Activated T-helper 2 cell treated with anti-CD3 and anti-CD28 coated beads, Interferon-gamma antibody, Interleukin-2, Interleukin-4, amounts not matched to agents 10 μg/mL and 5 μg/mL and 100 μg/mL, durations not matched to agents 14 hours and 24 hours and 36 hours (primary cell): ENCODE measurements at places on chromosomes 11 and 22. TPM values are rescaled to one million over a fixed set of nuclear protein-coding genes. Genes with fewer than 3 reads are reported as not detected.

DNA sequence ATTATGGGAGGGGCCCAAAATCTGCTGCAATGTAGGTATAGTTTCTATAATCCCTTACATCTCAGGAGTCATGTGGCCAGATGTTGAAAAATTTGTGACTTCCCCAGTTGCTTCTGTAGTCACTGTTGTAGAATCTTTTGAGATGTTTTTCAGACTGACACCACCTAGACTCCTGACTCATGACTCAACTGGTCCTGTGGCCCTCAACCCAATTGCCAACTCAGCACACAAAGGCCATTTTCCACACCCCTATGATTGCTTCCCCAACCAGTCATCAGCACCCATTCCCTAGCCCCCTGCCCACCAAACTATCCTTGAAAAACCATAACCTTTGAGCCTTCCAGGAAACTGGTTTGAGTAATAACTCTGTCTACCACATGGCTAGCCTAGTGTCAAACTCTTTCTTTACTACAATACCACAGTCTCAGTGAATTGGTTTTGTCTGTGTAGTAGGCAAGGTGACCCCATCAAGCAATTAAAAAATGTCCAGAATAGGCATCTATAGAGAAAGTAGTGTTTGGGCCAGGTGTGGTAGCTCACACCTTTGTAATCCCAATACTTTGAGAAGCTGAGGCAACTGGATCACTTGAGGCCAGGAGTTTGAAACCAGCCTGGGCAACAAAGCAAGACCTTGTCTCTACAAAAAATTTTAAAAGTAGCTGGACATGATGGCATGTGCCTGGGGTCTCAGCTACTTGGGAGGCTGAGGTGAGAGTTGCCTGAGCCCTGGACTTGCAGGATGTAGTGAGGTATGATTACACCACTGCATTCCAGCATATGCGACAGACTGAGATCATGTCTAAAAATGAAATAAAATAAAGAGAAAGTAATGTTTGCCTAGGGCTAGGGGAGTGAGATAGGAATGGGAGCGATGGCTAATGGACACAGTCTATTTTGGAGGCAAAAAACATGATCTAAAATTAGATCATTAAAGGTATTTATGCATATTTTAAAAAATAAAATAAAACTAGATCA is 24.1 kb upstream of the FEZ1 start:
- DNase-seq = no peak

DNA sequence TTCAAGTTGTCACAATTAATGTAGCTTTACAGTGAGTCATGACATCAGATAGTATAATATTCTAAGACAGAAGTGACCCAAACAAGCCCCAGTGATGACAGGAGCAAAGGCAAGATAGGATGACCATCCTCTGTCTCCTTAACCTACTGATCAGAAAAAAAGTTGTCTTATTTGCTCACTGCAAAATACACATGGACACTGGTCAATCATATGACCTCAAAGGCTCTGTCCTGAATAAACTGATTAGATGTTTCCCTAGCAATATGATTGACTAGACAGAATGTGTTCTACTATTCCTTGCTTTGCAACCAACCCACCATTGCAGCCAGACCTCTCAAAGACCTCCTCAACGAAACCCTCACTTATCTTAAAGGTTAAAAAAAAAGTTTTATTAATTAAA is 117.4 kb downstream of the SYN3 start:
- no peak for DNase-seq

- no peak for DNase-seq
Measured at GRCh38 chr11:130992788-130993187, 76.5 kb upstream of the SNX19 start.

GRCh38 chr22:31635638-31636306 is 26.2 kb downstream of the PISD start:
- no peak for DNase-seq

DNA sequence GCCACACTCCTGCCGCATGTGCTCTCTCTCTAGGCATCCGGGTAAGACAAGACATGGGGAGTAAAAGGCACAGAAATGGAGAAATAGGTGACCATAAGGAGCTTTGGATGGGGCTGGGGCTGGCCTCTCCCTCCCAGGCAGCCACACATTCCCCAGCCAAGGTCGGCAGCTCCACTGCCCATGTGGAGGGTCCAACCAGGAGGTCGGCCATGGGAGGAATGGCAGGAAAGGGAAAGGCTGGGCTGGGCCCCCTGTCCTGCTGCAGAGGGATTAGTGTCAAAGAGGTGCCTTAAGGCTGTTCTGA is 460 bp upstream of the MUC5AC start:
- no peak for DNase-seq

- no peak for DNase-seq
Measured at GRCh38 chr11:69859275-69859934, 40.2 kb upstream of the FGF3 start.

GRCh38 chr11:75656044-75656727 is 12.7 kb downstream of the MAP6 start:
- no peak for DNase-seq

GRCh38 chr11:35063488-35063931 is 75.5 kb upstream of the CD44 start:
- no peak for DNase-seq

GRCh38 chr11:93220078-93220477 is 22.3 kb upstream of the SLC36A4 start:
- DNase-seq = no peak

DNA sequence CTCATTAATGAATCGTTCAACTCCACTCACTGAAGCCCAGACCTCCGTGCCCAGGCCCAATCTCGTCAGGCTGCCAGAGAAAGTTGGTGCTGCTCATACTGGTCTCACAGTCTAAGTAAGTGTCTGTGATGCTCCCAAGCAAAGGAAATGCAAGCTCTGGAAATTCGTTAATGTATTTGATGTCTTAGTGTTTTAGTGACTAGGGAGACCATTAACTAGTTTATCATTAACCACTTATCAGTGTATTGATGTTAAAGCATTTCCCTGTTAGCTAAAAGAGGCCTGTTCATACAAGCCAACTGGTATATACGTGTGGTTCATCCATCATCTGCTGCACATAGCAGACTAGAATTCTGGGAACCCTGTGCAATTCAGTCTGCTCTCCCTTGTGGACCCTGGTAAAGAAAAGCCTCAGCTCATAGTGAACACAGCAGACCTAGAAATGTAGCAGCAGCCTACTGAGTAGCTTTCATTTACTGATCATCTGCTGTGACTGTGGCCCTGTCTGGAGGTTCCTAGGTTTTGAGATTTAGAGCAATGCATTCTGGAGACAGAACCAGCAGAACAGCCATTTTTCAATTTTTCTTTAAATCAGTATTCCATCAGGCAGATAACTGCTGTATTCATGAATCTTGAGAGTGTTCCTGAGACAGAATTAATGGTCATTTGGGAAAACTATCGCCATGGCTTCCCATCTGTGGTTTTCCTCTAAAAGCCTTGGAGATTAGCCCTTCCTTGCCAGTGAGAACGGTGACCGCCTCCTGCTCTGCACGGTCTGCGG is 15.7 kb upstream of the AIFM3 start:
- no peak for DNase-seq

- no peak for DNase-seq
Measured at GRCh38 chr11:15770798-15771414, 585.4 kb downstream of the SOX6 start.

- DNase-seq = no peak
Measured at GRCh38 chr11:69515271-69516245, 34.1 kb downstream of the LINC01488 start.

OR52A1 gene
- not detected in 2 replicates for total RNA-seq

SHANK3 gene
- 0.16 and 0.25 TPM in 2 replicates for total RNA-seq

MFNG gene
- total RNA-seq = 166 and 168 TPM in 2 replicates

ACRV1 gene
- not detected in 2 replicates for total RNA-seq

CELSR1 gene
- total RNA-seq = 0.30 and 0.41 TPM in 2 replicates

KDELR3 gene
- 2.2 and 3.7 TPM in 2 replicates for total RNA-seq
